Esophagus squamous epithelium (tissue), 5 donors: ENCODE measurements at places on chromosomes 7 and 10.

GRCh38 chr10:33966946-33967345, 632.5 kb upstream of the NRP1 start:
- DNase-seq: no peak

DNA sequence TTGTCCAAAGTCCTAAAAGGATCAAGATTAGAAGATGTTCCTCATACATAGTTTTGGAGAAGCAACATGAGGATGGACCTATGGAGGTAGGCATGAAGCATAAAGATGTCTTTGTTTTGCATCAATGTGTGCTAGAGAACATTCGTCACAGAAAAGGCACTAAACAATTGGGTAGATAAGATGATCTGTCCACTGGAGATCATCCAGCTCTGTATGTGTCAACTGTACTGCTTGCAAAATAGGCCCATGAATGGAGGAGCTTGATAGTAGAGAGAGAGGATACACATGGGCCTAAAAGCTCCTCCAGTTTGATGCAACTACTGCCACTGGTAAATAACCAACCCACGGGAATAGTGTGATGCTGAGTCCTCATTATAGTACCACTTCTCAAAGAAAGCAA, 286.4 kb upstream of the HGF start:
- no peak for DNase-seq

DNA sequence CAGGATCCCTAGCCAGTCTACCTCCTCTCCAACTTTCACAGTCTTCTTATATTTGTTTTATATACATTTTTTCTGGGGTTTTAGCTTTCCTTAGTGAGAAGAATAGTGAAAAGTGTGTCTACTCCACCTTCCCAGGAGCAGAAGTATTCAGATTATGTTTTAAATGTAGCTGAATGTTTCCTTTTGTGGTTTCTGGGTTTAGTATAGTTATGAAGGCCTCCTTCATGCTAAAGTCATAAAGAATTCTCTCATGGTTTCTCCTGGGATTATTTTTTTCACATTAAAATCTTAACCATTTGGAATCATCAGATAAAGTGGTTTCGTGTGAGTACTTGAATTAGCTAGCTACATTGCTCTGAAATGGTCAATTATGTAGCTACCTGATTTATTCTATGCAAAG, 50.9 kb downstream of the ANKMY2 start:
- no peak for DNase-seq

GRCh38 chr7:92841192-92841591, 4.8 kb upstream of the CDK6 start:
- no peak for DNase-seq
